Astrocyte (in vitro differentiated cells and primary cell): ENCODE measurements at places on chromosomes 3 and 15.
A peak's percentile ranks its signal among the peaks of the same experiment; 100 is the strongest.

- DNase-seq, result peak; percentile 100
These were observed 271.0 kb upstream of the TBL1XR1 start for GRCh38 chr3:177468331-177468730.

- no peak for DNase-seq
These were observed 334.4 kb upstream of the THRB start for GRCh38 chr3:24829011-24829581.

DNA sequence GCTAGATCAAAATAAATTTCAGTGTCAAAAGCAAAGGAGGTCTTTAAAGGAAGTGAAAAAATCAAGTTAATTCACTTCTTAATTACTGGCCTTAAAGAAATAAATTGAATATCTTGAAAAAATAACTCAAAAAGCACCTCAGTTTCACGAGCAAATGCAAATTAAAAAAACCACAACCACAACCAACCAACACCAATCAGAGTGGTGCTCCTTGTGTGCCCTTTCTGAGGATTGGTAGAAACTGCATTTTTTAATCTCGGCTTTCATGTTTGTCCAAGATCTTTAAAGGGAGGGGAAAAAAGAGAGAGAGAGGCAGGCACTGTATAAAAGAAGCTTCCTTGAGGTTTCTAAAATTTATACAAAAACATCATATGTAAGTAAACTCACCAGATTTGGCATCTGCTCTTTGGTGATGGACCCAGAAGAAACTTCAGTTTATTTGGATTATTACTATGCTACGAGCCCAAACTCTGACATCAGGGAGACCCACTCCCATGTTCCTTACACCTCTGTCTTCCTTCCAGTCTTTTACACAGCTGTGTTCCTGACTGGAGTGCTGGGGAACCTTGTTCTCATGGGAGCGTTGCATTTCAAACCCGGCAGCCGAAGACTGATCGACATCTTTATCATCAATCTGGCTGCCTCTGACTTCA, at the start of gene GPR15:
Gene GPR15, plus strand, starts transcription at position 357 of the 653 bp plus-strand sequence. Its CDS starts 56 bp downstream, at position 413.
- no peak for DNase-seq

DNA sequence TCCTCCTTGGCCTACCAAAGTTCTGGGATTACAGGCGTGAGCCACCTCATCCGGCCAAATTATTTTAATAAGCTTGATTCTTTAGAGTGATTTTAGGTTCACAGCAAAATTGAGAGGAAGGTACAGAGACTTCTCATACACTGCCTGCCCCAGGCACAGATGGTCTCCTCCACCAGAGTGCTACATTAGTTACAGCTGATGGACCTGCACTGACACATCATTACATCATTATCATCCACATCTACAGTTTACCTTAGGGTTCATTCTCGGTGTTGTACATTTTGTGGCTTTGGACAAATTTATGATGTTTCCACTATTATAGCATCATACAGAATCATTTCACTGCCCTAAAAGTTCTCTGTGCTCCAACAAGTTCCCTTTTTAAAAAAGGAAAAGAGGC, 4.4 kb upstream of the VPS8 start:
- DNase-seq, result no peak

- DNase-seq, result peak; percentile 73
These were observed 166.8 kb downstream of the THSD4 start for GRCh38 chr15:71282076-71282475.

DNA sequence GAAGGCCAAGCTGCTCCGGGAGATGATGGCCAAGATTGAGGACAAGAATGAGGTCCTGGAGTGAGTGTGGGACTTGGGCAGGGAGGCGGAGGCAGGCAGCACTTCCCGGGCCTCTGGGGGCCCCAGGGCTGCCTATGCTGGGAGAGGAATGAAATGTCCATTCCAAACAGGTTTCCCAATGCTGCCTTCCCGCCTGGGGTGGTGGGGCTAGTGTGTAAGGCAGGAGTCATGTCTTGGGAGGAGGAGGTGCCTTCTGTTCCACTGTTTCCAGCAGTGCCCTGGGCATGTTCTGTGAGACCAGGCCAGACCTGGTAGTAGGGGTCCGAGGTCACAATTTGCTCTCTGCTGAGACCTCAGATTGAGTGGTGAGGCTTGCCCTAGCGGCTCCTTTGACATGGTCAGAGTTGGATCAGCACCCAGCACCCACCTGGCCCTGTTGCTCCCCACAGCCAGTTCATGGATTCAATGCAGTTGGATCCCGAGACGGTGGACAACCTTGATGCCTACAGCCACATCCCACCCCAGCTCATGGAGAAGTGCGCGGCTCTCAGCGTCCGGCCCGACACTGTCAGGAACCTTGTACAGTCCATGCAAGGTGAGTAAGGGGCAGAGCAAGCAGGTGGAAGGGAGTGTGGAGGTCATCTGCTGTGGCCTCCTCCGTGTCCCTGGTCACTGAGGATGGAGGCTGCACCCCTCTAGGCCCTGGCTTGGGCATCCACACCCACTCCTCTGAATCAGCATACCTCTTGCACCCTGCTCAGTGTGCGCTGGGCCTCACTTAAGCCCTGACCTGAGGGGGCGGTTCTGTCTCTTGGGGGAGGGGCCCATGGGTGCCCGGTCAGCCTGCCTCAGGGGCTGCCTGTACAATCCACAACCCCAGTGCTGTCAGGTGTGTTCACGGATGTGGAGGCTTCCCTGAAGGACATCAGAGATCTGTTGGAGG, 27.3 kb downstream of the PTPN23 start:
- no peak for DNase-seq
